ENCODE measurements at places on chromosomes 12 and 14.

GRCh38 chr12:52231305-52232202 is 1.5 kb upstream of the KRT7 start:
- DNase-seq, result peak; percentile 16

GRCh38 chr12:44847403-44847802 is 28.7 kb downstream of the NELL2 start:
- no peak for DNase-seq

DNA sequence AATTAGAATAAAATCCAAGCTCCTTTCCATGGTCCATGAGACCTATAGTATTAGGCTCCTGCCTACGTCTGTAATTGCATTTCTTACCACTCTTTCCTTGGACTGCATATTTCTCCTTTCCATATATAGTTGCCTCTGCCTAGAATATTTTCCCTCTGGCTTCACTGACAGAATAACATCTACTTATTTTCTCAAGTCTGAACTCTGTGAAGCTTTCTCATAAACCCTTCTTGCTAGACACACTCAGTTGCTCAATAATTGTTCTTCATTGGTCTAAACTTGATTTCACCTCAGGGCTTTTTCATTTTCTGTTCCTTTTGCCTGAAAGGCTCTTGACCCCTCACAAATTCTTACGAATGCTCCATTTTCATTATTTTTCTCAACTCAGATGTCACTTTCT is 36.9 kb upstream of the KRAS start:
- DNase-seq, result no peak

- no peak for DNase-seq
Observed at GRCh38 chr12:126492181-126492580, 1426.9 kb downstream of the AACS start.

GRCh38 chr14:103545915-103546651 is 16.4 kb downstream of the BAG5 start:
- DNase-seq, result no peak

DNA sequence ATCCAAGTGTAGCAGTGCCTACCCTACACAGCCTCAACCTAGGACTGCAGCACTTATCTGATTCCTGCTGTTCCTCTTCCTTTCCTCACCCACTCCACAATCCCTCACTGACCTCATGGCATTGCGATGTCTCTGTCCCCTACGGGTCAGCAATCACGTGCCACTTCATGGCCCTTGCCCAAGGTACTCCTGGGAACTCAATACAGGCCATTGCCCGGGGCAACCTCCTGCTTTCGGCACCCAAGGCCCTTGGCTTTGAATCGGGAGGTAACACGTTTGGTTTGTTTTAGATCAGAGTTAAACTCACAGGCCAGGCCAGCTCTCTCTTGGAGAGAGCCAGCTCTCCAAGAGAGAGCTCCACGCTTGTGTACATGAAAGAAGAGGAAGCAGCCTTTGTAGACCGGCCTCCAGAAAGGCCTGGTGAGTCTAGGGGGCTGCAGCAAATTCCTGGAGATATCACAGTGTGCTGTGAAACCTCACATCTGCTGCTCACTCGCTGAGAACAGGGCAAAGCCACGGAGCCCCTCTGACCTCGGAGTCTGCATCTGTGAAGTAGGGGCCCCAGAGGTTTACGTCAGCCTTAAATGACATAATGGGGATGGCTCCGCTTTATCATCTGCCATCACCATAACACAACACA is 12.2 kb downstream of the CLMN start:
- no peak for DNase-seq

GRCh38 chr12:127726671-127727315 is 540.2 kb upstream of the TMEM132C start:
- no peak for DNase-seq

GRCh38 chr12:131280426-131280825 is 326.7 kb downstream of the ADGRD1 start:
- no peak for DNase-seq

GRCh38 chr12:85466890-85467289 is 186.9 kb downstream of the ALX1 start:
- no peak for DNase-seq

GRCh38 chr12:20474443-20474842 is 106.1 kb downstream of the PDE3A start:
- DNase-seq, result no peak

GRCh38 chr12:109630815-109631214 is 57.2 kb downstream of the MVK start:
- no peak for DNase-seq

- DNase-seq, result no peak
Observed at GRCh38 chr12:25708661-25709060, 155.6 kb upstream of the LMNTD1 start.

- no peak for DNase-seq
Observed at GRCh38 chr12:79532907-79533288, 157.9 kb downstream of the PAWR start.

DNA sequence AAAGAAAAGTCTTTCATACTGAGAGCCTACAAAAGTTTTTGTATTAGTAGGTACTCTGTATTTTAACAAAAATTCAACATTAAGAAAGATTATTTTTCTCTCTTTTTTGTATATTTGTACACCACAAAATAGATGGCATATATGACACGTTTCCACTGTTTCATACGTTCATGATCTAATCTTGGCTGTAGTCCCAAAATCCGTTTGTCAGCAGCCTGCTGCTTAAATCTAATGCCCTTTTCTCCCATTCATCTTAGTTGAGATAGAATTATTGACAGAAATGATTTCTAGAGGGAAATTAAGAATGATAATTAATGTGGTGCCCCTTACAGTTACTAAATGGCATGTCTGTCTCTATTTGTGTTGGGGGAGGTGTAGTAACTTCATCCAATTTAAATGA is 140.7 kb upstream of the NOVA1 start:
- no peak for DNase-seq

- DNase-seq, result no peak
Observed at GRCh38 chr14:63237791-63238190, 33.5 kb downstream of the RHOJ start.

- peak; percentile 40 for DNase-seq
Observed at GRCh38 chr12:71662849-71663560, 643 bp downstream of the ZFC3H1 start.

- no peak for DNase-seq
Observed at GRCh38 chr12:110998165-110998564, 77.8 kb upstream of the MYL2 start.

DNA sequence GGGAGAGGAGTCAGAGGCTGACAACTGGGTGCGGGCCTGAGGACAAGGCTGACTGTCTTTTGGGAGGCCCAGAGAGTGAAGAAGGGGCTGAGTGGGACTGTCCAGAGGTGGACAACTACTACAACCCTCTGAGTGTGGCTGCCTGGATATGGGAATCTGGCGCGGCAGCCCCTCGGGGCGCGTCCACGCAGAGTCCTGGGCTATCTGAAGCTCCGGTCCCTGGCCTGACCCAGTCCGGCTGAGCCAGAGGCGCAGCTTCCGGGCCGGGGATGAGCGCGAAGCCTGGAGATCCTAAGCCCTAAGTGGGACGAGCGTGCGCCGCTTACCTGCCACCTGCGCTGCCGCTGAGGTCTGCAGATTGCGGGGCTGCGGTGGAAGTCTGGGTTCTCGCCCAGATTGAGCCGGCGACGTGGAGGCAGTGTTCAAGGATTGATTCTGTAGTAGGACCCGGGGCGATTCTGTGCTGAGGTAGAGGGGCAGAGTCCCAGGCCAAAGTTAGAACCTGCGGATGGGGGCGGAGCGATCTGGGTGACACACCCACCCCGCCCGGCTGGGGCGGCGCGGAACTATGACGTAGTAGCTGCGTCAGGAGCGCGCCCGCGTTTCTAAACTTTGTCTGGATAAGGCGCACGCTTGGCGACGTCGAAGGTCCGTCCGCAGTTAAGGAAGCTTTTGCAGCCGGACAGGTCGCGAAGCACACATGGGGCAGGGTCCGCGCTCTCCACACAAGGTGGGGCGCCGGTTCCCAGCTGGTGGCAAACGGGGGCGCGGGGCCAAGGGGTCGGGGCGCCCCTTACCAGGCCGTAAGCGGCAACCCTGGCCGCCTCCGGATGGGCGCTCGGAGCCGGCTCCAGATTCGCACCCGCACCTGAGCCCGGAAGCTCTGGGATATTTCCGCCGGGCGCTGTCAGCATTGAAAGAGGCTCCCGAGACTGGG is at the start of the genes DHRS1 and NOP9:
Gene DHRS1, minus strand, starts transcription at position 526 of the 937 bp plus-strand sequence. CDS start 674 bp downstream, outside the sequence.
Gene NOP9, plus strand, starts transcription at position 596 of the 937 bp plus-strand sequence. Its CDS starts 105 bp downstream, at position 701.
- peak; percentile 97 for DNase-seq

GRCh38 chr12:16155938-16156337 is 121.5 kb downstream of the SLC15A5 start:
- no peak for DNase-seq

DNA sequence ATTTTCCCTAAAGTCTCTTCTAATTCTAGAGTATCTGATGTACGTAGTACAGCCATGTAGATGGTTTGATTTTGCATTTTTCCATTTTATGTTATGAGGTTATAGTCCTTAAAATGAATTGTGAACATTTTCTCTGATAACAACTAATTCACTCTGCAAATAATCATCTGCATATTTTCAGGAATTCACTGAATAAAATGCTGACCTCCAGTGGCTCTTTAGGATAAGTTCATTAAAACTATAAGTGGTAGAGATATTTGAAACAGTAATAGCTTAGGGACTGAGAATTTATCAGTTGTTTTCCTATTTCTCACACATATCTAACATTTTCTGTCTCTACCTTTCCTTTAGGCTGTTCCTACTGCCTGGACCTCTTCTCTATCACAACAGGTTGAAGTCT is 4.4 kb downstream of the MSRB3 start:
- no peak for DNase-seq

DNA sequence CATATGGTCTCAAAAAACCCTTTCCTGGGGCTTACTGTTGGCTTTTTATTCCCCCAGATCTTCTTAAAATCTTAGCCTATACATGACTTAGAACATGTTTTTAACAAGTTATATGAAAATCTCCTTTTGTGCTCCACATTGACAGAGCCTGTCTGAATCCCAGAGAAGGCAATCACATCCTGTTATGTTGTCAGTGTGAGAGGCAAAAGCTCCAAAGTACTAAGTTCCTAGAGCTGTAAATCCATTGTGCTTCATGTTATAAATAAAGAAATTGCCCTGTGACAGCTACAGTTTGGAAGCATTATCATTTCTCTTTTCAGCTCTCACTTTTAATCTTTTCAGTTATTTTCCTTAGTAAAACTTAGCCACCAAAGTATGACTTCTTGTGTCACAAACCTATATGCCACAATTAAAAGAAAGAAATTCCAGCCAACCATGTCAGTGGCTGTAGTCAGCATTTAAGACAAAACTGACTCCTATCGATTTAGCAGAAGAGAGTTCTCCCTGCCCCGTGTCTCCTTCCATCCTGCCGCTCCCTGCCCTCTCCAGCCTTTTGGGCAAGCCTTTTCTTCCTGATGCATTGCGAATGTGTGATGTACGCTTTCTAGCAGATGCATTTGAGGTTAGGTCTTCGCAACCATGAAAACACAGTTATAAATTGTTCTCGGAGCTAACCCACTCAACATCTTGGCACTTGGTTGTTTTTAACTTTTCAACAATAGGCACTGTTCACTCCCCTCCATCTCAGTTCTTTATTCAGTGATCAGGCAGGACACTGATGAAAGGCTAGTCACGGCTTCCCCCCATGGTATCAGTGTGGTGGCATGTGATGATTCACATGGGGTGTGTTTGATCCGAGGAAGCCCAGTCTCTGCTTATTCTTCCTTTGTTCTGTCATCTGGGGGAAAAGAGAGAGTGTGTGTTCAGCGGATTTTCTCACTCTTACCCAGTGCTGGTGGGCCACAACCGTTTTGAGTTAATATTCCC is 143.5 kb downstream of the SSPN start:
- no peak for DNase-seq

DNA sequence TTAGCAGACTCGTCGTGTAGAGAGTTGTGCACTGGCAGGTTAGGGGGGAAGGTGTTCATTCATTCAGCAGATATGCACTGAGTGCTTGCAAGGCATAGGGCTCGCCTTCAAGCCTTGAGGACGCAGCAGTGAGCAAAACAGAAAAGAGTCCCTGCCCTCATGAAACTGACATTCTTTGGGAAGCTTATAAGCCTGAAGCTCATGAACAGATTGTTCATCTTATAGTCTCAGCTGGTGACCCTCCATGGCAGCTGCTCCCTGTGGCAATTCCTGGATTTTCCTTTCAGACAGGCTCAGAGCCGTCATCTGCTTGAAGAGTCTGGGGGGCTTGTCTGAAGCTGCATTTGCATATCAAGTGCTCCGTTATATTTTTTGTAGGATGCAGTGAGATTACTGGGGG is 148.4 kb downstream of the PRKCH start:
- DNase-seq, result no peak

GRCh38 chr12:24776861-24777260 is 172.0 kb downstream of the BCAT1 start:
- DNase-seq, result no peak

- no peak for DNase-seq
Observed at GRCh38 chr12:108969622-108970021, 51.2 kb downstream of the SVOP start.

DNA sequence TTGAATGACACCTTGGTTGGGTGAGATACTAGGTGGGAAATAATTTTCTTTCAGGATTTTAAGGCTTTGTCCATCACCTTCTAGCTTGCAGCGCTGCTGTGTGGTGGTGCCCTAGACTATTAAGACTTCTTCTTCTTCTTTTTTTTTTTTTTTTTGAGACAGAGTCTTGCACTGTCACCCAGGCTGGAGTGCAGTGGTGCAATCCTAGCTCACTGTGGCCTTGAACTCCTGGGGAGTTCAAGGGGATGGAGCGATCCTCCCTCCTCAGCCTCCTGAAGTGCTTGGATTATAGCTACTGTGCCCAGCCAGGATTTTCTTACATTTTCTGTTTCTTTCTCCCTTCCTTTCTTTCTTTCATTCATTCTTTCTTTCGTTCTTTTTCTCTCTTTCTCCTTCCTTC is 10.3 kb upstream of the MTA1 start:
- DNase-seq, result no peak

DNA sequence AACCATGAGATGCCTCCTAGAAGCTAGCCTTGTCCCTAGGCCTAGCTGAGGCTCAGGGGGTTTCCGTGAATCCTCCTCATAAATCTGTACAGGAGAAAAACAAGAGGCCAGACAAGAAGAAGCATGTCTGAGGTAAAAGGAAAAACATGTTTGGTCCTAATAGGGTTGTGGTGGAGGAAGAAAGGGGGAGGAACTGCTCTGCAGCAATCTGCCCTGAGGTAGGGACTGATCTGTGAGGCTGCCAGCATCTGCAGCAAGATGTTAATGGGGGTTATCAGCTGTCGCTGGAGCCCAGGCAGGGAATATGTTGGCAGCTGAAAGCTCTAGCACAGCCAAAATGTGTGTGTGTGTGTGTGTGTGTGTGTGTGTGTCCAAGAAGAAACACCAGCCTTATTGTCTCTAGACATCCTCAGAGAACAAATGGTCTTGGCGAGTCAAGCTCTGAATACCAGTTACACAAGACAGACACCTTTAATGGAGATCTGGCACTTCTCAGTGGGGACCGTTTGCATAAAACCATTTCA is 218.5 kb downstream of the NUAK1 start:
- no peak for DNase-seq

DNA sequence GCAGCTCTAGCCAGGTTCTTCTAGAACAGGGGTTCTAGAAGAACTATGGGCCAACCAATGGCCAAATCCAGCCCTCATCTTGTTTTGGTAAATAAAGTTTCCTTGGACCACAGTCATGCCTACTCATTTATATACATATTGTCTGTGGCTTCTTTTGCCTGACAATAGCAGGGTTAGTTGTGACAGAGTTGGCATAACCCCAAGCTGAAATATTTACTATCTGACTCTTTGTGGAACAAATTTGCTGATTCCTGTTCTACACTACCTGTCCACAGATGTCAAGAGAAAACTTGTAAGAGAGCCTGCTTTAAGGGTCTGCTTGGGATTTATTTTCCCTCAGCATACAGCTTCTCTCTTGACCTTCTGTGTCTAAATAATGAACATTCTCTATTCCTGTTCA is 289.0 kb downstream of the KSR2 start:
- no peak for DNase-seq

- DNase-seq, result no peak
Observed at GRCh38 chr14:69048456-69048855, 69.4 kb upstream of the ACTN1 start.

All from GM13977 (cell line).